GM23248 (cell line): ENCODE measurements at places on chromosomes 6 and 20. TPM values are rescaled to one million over a fixed set of nuclear protein-coding genes. Genes with fewer than 3 reads are reported as not detected.
A peak's percentile ranks its signal among the peaks of the same experiment; 100 is the strongest.

DNA sequence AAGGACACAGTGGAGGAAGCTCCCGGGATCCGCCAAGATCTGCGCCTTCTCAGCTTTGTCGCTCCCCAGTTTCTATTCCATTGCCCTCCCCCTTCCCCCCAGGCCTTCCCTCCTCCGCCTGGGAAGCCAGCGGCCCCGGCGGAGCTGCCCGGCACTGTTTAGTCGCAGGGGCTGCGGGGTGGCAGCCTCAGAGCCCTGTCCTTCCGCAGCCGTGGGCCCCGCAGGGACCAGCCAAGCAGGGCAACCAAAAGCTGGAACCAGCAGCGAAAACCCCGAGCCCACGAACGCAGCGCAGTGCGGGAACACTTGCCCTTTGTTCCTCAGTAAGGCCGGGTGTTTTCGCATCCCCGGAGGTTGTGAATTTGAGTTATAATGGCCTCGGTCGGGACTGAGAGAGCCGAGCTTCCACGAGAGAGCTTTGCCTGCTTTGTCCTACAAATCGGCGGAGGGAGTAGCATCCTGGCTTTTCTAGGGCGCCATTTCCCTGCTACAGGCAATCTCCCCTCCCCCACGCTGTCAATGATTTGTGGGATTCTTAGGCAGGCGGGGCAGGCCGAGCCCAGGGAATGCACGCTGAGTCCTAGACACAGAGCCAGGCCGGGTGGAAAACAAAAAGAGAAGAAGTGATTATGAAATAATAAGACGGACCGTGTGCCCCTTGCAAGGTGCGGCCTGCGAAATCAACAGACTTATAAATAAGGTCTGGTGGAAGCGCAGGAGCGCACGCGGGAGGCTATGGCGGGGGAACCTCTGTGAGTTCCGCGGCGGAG is 4.0 kb upstream of the TUBB2B start:
- peak; percentile 88 for DNase-seq

DNA sequence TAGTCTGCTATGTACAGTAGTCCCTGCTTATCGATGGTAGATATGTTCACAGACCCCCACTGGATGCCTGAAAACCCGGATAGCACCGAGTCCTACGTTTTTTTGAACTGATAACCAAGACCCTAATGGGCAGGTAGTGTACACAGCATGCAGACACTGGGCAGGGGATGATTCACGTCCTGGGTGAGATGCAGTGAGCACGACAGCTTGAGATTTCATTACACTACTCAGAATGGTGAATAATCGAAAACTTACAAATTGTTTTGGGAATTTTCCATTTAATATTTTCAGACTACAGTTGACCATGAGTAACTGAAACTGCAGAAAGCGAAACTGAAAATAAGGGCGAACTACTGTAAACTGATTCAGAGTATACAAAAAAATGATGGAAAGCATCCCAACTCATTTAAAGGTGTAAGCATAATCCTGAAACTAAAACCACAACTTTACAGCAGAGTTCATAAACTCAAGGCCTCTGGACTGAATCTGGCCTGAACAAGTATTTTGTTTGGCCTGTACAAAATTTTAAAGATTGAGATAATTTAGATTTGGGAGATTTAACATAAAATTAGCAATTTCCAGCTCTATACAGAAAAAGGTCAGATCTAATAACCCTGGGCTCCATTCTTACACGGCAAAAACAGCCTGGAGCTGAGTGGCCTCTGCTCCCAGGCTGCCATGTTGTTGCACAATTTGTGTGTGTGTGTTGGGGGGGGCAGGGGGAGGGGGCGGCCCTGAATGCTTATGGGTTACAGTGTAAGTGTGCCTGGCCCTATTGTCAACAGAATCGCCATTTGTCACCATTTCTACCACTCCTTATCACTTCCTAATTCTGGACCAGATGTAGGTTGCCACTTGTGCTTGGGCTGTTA is 34.9 kb downstream of the RNF24 start:
- DNase-seq, result peak; percentile 87

DNA sequence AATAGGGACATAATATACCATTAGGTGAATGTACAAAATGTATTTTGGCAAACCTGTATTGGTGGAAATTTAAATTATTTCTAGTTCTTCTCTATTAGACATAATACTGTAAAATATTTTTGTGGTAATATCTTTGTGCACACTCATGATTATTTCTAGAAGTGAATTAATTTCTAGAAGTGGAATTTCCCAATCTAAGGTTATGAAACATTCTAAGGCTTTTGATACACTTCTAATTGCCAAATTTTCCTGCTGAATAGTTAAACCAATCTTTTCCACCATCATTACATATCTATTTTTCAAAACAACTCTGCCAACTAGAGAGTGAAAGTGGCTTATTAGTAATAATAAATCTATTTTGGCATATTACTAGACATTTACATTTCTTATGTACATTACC is 1.8 kb upstream of the CCND3 start:
- no peak for DNase-seq

DLGAP4 gene
- 14.3 and 16.8 TPM in 2 replicates for total RNA-seq

GRCh38 chr6:9412951-9413559 is 977.7 kb upstream of the SLC35B3 start:
- peak; percentile 40 for DNase-seq

LIN28B gene
- total RNA-seq, result not detected in 2 replicates

DNA sequence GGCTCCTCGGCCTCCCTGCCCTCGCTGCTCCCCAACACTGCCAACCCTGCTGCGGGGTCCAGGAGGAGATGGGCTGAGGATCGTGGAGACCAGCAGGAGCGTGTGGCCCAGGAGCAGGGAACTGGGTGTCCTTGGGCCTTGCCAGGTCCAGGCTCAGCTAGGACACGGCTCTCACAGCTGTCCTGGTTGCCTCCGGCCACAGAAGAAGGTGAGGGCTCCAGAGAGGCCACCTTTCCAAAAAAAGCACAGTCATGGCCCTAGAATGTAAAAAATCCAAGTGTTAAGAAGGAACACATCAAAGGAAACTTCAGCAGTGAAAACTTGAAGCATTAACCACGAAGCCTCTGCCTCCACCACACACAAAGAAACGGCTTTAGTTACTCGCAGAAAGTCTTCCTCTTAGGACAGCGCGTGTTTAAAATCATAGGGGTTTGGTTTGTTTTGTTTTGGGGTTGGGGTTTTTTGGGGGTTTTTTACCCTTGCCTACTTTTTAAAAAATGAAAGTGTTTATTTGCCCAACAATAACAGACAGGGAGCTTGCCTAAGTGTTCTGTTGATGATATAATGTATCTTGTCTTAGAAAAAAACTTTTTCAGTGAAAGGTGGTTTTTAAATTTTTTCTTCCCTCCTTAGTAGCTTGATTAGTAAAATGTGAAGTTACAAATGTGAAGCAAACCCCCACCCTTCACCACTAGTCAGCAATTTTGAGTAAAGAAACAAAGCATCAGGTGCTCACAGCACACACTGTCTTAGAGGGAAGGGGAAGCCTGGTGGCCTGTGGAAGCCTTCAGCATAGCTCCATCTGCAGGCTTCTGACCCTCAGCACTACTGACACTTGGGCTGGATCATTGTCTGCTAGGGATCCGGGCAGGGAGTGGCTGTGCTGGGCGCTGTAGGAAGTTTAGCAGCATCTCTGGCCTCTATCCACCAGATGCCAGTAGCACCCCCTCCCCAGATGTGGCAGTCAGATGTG is 60.0 kb downstream of the PTPN1 start:
- DNase-seq, result peak; percentile 57

PBOV1 gene
- total RNA-seq, result not detected in 2 replicates

DNA sequence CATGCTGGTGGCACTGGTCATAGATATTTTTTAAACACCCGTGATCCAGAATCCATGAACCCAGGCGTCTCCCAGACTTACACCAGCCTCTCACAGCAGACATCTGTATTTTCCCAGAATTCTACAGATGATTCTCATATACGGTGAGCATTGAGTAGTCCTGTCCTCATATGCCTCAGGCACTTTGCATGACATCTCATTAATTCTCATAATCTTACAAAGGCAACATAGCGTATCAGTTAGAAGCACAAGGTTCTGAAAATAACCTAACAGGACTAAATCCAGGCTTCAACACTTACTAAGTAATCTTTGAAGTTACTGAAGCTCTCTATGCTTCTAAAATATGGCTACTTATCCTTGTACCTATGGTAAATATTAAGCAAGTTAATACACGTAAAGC is 8.9 kb downstream of the NDUFAF4 start:
- no peak for DNase-seq

- DNase-seq, result peak; percentile 69
These were observed 47.2 kb downstream of the VEGFA start for GRCh38 chr6:43817192-43817591.

WFDC10A gene
- not detected in 2 replicates for total RNA-seq

DNA sequence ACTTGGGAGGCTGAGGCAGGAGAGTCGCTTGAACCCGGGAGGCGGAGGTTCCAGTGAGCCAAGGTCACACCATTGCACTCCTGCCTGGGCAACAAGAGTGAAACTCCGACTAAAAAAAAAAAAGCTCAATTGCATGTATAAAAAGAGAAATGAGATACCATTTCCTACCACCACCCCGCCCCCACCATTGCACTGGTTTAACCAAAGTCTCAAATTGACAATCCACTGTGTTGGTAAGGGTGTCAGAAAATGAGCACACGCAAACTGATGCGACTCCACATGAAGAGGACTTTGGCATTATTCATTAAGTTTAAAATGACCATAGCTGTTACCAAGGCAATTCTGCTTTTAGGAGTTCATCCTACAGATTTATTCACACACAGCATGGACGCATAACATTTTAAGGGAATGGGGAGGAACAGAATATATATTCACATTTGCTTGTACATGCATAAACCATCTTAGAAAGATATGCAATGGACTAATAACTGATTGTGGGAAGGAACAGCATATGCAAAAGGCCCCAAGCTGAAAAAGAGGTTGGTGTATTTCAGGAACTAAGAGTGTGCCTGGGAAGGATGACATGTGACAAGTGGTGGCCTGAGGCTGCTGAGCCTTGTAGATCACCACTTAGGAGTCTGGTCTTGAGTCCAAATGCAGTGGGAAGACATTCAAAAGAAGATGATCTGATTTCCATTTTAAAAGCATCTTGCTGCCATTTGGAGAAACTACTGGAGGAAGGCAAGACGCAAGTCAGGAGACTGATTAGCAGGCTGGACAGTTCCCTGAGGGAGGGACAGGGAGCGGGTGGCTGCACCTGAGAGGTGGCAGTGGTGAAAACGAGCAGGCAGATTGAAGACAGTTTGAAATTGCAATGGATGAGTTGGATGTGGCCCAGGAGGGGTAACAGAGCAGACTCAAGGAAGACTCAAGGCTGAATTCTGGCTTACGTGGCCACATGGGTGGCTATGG is 37.2 kb upstream of the PTPN1 start:
- no peak for DNase-seq
